NCI-H460 (cell line): ENCODE measurements at places on chromosomes 3 and 15. TPM values are rescaled to one million over a fixed set of nuclear protein-coding genes. Genes with fewer than 3 reads are reported as not detected.

The SLC51A gene
- not detected in 2 replicates for total RNA-seq

GRCh38 chr3:46690798-46691197 lies 2.7 kb downstream of the ALS2CL start:
- DNase-seq, result no peak

The ADGRG7 gene
- not detected in 2 replicates for total RNA-seq

GRCh38 chr3:193946945-193947344 lies 189.0 kb upstream of the HES1 start:
- no peak for DNase-seq

DNA sequence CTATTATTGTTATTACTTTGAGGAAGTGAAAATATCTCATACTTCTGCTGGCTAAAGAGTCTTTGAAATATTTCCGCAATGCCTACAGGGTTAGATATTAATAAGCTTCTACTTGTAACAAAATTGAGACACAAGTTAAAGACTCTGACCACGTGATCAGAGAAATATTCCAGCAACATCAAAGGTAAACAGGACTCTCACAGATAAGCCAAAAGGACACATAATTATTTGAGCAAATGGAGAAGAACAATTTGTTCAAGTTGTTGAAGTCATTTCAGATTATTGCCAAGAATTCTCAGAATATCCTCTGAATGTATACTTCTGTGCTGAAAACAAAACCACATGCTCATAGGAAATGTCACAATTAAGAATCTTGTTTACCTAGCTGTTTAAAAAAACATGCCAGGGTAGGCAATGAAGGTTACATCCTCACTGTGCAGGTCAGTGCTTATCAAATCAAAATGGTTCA lies 225.8 kb upstream of the ALCAM start:
- no peak for DNase-seq

GRCh38 chr3:135503065-135503759 lies 462.3 kb upstream of the PPP2R3A start:
- DNase-seq, result no peak

The STARD5 gene
- total RNA-seq, result 0.40 and 0.89 TPM in 2 replicates

The SIDT1 gene
- not detected in 2 replicates for total RNA-seq

- no peak for DNase-seq
These were observed 57.8 kb upstream of the SMAD6 start for GRCh38 chr15:66644000-66644787.

GRCh38 chr3:178320456-178321351 lies 215.5 kb upstream of the KCNMB2 start:
- DNase-seq, result no peak

The SPTSSB gene
- not detected in 2 replicates for total RNA-seq

DNA sequence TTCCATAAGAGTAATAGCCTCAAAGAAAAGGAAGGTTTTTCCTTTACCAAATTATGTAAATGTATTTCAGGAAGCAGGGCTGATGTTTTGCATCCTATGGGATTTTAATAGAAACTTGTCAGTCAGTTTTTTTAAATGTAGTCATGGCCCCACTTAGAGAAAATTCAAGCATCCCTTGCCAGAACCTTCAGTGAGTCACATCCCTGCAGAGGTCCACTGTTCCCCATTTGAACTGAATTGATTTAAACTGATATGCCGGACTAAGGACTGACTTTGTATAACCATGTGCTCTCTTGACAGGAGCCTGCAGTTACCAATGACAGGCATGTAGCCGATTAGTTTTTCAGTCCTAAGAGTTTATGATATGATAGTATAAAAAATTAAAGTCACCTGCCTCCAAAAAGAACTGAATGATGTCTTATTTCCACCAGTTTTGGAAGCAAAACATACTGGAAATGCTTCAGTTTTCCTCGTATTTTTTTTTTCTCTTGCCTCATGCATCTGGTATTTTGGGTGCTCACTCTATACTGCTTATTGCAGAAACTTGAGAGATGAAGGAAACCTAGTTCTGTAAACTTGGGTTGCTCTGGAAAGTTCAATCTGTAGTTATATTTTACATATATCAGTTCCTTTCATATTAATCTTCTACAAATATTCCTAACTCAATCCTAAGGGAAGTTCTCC lies 30.7 kb downstream of the LRTM1 start:
- no peak for DNase-seq

DNA sequence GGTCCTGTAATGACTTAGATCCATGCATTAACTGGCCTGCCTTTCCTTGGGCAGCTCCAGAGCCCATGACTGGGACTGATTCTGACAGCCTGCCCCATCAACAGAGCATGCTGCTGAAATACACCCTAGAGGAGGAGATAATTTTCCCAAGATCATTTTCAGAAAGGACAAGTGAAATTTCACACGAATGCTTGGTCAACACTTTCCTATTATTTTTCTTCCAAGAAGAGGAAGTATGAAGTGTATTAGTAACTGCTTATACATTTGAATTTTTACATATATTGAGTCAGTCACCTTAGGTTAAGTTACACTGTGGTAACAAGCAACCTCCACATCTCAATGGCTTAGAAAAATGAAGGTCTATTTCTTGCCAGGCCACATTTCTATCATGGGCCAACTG lies 9.7 kb upstream of the NMNAT3 start:
- DNase-seq, result no peak

The TLR9 gene
- not detected in 2 replicates for total RNA-seq

DNA sequence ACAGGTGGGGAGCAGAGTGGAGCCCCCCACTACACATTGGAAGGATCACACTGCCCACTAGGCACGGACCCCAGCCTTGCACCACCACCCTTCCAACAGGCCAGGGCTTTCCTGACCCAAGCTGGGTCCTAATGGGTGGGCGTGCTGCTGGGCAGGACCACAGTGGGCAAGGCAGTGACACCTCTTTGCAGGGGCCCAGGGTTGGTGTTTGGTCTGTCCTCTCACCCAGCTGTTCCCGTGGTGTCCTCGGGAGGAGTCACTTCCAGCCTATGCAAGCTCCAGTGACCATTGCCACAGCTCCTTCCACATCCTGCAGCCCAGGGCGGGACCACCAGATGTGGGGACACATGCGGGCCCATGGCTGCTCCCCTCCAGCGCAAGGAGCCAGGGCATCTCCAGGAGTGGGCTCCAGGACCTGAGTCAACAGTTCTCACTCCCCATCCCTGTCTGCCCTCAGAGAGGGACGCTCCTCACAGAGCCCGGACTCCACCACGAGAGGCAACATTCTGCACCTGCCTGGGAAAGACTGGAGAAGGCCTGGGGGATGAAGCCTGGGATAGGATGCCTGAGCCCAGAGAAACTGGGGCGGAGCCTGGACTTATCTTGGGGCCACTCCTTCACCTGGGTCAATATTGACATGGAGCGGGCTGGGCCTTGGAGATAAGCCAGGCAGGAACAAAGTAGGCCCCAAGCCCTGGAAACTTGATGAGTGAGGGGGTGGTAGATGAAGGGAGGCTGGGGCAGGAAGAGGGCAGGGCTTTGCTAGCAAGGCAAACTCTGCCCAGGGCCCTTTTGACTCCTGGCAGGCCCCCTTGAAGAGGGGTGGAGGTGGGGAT lies 3.9 kb upstream of the VILL start:
- DNase-seq, result no peak

GRCh38 chr15:64493641-64494040 lies 33.3 kb downstream of the ZNF609 start:
- DNase-seq, result no peak

GRCh38 chr3:38638354-38638753 lies 11.1 kb downstream of the SCN5A start:
- no peak for DNase-seq

DNA sequence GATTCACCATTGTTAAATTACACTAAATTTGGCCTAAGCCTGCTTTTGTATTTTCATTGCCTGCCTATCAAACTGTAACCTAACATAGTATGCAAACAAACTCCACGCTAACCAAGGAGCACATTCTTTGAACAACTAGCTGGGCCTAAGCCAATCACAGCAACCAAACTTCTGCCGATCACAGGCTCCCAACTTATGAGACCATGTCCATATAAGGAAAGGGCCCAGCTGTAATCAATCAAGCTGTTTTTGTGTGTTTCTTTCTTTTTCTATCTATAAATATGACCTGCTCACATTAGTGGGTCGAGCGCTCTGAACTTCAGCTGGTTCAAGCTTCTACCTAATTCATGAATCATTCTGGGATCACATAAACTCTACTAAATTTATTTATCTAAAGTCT lies 473.6 kb downstream of the SI start:
- DNase-seq, result no peak

The IL12A gene
- 3.1 and 5.3 TPM in 2 replicates for total RNA-seq

DNA sequence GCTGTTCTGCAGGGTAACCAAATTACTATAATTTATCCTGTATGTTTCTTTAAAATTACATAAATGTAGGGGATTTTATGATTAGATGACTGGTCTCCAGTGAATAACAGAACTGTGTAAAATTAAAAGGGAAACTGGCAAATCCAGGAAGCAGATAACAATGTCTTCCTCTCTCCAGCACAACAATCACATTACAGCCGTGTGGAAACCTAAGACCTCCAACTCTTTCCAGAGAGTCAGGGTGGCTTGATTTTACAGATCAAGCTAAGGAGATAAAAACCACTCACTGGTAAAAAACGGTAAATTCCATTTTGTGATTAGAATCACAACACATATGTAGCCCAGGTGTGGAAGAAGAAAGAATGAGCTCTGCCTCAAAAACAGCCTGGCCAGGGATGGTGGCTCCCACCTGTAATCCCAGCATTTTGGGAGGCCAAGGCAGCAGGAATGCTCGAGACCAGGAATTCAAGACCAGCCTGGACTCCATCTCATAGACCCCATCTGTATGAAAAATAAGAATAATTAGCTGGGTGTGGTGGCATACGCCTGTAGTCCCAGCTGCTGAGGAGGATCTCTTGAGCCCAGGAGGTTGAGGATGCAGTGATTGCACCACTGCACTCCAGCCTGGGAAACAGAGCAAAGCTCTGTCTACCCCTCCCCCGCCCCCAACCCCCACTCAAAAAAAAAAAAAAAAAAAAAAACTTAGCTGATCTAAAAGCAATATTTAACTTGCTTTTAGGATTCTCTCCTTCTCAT lies 29.0 kb downstream of the IL17RD start:
- no peak for DNase-seq

The DUOXA1 gene
- 0.97 and 0.98 TPM in 2 replicates for total RNA-seq

GRCh38 chr3:174159604-174160003 lies 699.5 kb upstream of the NAALADL2 start:
- DNase-seq, result no peak

- DNase-seq, result no peak
These were observed 36.9 kb downstream of the THRB start for GRCh38 chr3:24457719-24458118.

GRCh38 chr3:138567403-138567802 lies 26.7 kb downstream of the CEP70 start:
- no peak for DNase-seq

The ZNF662 gene
- not detected in 2 replicates for total RNA-seq

- no peak for DNase-seq
These were observed 7.8 kb upstream of the ICE2 start for GRCh38 chr15:60486742-60487141.

The GP5 gene
- not detected in 2 replicates for total RNA-seq

GRCh38 chr3:27730774-27731659 lies 8.9 kb upstream of the EOMES start:
- DNase-seq, result no peak

GRCh38 chr3:187183210-187183862 lies 13.9 kb upstream of the RTP1 start:
- DNase-seq, result no peak

- no peak for DNase-seq
These were observed 4.3 kb upstream of the RHCG start for GRCh38 chr15:89500397-89501270.
